ENCODE measurements at places on chromosomes 16 and 17. TPM values are rescaled to one million over a fixed set of nuclear protein-coding genes. Genes with fewer than 3 reads are reported as not detected.

The CCL7 gene
- total RNA-seq, result not detected

The OTOA gene
- total RNA-seq, result not detected

DNA sequence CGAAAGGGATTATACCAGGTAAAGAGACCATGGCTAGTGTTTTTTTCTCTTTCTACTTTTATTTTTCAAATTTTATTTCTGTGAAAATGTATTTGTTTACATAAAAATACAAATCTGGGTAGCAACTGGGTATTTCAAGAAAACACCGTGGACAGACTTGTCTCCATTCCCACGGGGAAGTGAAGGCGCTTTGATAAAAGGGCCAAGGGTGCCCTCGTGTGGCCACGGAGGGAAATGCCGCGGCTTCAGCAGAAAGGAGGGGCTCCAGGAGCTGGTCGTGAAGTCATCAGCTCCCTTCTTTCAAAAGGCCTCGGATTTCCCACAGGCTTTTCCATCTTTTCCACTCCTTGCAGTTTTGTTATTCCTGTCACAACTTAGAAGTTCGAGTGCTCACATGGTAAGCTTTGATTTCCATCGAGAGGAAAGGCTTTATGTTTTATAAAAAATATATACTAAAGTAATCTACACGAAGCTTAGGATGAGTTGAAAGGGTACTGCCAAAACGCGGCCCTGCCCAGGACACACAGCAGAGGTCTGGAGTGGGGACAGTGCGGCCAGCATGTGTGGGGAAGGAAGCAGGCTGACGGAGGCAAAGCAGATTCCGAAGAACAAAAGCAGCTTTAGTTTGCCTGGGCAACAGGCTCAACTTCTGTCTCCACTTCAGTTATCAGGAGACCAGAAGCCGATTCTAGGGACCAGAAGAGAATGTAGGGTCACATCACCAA, 15.3 kb upstream of the MNT start:
- peak; percentile 90 for DNase-seq

DNA sequence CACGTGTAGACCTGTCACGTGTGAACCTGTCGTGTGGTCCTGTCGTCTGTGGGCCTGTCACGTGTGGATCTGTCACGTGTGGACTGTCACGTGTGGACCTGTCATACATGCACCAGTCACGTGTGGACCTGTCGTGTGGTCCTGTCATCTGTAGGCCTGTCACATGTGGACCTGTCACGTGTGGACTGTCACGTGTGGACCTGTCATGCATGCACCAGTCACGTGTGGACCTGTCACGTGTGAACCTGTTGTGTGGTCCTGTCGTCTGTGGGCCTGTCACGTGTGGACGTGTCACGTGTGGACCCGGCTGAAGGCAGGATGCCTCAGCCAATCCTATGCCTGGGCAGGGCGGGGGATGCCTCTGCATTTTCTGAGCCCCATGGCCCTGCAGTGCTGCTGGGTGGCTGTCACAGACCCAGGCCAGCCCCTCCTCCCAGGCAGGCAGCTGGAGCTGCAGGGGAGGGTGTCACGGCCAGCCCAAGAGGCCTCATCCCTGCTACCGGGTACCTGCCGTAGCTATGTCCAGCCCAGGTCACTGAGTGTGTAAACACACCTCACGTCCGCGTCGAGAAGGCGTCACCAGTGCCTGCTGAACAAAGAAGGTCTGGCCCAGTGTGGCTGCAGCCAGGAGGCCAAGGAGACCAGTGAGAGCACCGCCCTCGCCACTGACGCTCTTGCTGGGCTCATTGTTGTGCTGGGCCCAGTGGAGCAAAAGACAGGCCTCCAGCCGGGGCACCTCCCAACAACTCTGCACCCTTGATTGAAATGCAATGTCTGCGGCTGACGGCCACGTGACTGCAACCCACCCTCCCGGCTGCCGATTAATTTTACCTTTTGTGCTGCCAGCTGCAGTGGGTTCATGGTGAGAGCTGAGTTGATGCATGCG, 18.6 kb upstream of the ACSF3 start:
- no peak for DNase-seq

Data from PC-3 (cell line).